ENCODE measurements at places on chromosomes 6 and 20.

DNA sequence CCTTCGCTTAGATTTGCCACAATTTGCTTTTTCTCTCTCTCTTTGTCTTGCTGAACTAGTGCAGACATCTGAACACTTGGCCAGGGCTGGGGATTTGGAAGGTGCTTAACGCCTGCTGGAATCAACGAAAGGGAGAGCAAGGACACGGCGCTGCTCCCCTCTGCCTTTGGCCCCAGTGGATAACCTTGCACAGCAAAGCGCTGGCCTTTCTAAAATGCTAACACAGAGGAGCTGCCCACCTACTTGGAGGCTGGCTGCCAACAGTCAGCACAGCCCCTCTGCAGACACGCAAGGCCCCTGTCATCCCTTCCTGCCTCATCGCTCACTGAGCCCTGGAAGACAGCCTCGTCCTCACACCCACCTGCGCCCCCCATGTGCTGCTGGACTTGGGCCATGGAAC, 37.5 kb downstream of the C20orf203 start:
- DNase-seq, result no peak

- no peak for DNase-seq
These were observed 104.1 kb upstream of the SLC35B3 start for GRCh38 chr6:8539453-8539852.

DNA sequence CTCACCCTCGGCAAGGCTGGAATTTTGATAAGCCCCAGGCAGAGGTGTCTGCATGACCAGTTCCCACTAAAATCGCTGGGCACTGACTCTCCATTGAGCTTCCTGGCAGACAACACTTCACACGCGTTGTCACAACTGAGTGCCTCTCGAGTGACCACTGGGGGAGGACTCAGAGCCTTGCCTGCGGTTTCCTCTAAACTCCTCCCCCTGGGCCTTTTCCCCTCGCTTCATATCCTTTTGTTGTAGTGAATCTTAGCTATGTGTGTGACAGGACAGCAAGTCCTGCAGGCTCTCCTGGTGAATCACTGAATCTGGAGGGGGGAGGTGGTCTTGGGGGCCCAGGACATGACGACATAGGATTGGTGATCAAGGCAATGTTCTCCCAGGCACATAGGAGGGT, 670.8 kb downstream of the PRKN start:
- DNase-seq, result no peak

DNA sequence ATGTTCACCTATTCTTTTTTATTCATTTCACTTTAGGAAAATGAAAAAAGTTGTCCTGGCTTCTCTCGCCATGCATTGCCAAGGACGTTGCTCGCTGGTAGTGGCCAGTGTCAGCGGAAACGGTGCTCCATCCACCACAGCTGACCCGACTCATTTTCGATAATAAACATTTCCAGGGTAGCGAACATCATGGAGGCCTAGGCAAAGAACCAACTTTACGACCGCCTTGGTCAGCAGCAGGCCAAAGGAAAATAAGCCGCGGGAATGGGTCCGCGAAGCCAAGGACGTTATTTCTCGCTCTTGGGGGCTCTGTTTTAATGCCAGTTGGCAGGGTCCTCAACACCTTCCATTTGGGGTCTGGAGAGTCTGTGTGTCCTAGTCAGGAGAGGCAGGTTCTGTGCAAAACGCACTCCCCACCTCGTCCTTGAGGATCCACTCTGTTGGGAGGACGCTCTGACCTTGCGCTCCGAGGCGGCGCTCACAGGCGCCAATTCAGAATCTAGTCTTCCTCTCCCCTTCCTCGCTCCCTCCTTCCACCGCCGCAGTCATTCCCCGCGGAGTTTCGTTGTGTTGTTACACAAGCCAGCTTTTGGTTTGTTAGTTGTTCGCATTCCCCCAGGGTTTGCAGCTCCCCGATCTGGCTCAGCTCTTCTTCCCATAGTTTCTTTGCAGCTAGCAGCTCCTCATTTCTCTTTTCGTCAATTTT, 4.1 kb upstream of the PAX1 start:
- no peak for DNase-seq

GRCh38 chr6:73739096-73739495, 43.1 kb downstream of the CD109 start:
- no peak for DNase-seq

DNA sequence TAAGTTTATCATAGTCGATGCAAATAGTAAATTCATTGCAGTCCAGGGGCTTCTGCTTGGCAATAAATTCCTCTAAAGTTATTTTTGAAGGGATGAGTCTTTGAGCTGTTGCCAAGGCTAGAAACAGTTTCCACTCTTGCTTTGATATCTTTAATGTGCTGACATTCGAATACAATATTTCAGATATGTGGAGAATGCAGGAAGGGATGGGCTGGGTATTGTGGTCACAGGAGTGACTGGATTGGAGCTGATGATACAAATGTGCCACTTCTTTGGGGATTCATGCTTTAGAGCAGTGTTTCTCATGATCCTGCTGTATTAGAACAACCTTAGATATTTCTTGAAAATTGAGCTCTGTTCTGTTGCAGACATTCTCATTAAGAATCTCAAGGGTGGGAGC, 139.0 kb downstream of the PRDM13 start:
- no peak for DNase-seq

- DNase-seq, result no peak
These were observed 5.5 kb downstream of the ADRM1 start for GRCh38 chr20:62308102-62308822.

DNA sequence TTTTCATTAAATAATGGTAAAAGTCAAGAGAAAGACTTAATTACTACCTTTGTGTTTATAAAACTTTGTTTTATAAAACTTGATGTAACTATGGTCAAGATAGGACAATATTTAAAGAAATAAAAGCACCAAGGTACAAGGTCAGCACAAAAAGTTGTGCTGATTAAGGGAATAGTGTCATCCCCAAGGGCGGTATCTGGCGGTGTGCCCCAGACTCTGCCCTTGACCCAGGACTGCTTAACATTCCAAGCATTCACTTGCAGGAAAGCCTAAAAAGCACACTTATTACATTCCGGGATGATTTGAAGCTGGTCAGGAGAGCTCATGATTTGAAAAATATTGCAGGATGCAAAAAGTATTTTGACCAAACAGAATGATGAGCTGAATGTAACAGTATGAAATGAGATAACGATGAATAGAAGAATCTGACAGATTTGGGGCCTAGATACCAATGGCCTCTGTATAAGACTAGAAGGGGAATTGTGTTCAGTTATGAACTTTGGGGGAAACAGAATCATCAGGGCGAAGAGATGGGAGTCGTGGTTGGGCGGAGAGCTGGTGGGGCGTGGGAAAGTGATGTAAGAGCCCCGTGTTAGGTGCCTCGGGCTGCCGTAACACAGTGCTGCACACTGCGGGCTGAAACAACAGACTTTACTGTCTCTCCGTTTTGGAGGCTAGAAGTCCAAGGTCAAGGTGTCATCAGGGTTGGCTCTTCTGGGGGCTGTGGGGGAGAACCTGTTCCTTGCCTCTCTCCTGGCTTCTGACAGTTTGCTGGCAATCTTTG, 77.2 kb downstream of the CDC5L start:
- DNase-seq, result no peak

- DNase-seq, result no peak
These were observed 38.7 kb downstream of the C6orf132 start for GRCh38 chr6:42103753-42104094.

GRCh38 chr6:167073679-167074274, 49.1 kb upstream of the CCR6 start:
- DNase-seq, result no peak

DNA sequence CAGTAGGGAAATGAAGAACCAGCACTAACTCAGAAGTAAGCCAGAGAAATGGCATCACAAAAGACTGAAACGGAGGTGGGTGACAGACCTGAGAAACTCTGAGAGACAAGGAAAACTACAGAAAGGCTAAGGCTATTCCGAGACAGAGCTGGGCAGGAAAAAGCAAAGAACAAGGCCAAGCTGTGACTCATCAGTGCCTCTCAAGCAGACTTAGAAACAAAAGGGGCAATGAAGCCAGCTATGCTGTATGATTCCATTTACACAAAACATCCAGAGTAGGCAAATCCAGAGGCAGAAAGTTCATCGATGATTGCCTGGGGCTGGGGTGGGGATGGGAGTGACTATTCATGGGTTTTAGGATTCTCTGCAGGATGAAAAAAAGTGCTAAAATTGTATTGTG, 50.0 kb downstream of the SLC23A2 start:
- DNase-seq, result no peak

DNA sequence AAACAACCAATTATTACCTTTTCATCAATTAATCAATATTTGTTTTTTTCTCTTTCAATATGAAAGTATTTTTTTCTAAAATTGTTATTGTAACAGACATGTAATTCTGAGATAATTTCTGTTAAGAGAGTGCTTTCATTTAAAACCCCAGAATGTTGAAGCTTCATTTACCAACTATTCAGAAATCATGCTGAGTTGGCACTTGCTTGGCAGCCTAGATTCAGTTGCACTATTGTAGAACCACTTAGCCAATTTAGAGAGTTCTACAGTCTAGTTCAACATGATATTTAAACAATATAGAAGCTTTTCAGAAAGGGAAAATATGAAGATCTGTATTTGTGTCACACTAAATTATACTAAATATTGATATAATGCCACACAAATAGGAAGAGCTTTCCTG, 56.1 kb upstream of the NKAIN2 start:
- no peak for DNase-seq

DNA sequence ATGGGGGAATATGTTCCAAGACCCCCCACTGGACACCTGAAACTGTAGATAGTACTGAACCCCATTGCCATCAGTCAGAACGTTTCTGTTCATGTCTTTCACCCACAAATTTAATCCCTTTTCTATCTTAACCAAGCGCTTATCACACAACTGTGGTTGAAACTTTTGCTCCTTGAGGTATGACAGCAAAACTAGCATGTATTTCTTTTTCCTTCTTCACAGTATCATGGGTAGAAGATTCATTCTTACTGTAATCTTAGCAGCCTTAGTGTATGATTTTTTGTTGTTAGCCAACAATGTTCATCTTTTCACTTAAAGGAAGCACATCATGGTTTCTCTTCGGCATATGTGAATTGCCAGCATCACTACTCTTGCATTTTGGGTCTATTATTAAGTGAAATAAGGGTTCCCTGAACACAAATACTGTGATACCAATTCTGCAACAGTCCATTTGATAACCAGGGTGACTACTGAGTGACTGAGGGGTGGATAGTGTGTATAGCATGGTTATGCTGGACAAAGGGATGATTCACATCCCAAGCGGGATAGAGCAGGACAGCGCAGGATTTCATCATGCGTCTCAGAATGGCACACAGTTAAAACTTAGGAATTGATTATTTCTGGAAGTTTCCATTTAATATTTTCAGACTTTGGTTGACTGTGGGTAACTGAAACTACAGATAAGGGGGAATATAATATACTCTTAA, 41.8 kb downstream of the KCNS1 start:
- no peak for DNase-seq

DNA sequence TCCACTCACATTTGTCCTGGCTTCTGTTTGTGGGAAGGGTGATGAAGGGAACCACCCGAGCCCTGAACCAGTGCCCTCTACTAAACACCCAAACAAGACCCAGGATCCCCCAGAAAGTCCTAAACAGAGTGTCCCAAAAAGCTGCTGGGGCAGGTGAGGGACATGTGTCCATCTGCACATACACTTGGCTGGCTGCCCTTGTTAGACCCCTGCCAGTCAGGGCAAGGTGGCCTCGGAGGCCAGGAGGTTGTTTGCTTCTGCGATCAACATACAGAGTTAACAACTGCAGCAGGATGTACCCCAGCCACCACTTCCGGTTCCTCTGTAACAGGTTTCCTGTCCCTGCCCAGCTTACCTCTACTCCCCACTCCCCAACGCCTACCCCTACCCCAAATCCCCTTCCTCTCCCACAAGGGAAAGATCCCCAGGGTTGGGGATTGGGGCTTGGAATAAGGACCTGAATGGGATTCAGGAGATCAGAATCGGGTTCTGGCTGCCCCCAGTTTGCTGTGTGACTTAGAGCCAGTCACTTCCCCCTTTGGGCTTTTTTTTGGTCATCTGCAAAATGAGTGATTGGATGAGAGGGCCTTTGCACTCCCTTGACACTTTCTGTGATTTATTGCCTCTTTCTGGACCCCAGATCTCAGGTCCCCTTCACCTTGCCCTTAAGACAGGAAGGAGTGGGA, 13.9 kb downstream of the DEF6 start:
- DNase-seq, result no peak

GRCh38 chr20:48694381-48694865, 133.4 kb downstream of the PREX1 start:
- no peak for DNase-seq

DNA sequence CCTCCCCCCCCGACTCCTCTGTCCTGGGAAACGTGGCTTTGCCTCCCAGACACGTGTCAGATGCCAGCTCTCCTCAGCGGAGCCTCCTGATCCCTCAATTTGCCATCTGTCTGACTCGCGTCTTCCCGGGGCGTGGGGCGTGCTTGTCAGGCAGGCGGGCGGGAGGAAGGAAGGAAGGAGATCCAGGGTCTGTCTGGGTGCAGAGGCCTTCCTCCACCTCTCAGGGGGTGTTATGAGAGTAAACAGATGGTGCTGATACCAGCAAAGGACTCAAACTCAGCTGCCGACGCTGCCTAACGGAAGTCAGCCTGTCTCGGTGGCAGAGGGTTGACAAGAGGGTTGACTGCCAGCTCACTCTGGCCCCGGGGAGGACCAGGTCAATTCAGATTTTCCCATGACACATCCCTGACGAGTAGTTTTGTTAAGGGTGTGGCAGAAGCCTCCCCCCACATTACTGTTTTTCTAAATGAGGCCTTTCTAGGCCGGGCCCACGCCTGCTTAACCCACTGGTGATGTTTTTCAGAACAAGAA, 17.0 kb downstream of the UQCC2 start:
- no peak for DNase-seq

DNA sequence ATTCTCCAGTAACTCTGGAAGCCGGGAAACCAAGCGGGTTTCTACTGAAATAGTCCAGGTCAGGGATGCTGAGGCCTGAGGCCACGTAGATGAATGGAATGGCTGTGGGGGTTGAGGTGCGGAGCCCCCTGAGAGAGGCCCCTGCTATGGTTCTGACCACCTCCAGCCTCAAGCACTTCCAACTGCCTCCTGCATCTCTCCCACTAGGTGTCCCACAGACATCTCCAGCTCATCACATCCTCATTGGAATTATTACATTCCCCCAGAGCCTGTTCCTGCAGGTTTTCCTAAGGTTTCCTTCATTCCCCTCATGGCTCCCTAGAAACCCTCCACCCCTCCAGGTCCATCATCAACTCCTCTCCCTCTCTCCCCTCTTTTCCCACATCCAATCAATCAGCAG, 48.7 kb downstream of the UNC5CL start:
- no peak for DNase-seq

- DNase-seq, result no peak
These were observed 101.8 kb downstream of the YTHDF1 start for GRCh38 chr20:63114006-63114692.

DNA sequence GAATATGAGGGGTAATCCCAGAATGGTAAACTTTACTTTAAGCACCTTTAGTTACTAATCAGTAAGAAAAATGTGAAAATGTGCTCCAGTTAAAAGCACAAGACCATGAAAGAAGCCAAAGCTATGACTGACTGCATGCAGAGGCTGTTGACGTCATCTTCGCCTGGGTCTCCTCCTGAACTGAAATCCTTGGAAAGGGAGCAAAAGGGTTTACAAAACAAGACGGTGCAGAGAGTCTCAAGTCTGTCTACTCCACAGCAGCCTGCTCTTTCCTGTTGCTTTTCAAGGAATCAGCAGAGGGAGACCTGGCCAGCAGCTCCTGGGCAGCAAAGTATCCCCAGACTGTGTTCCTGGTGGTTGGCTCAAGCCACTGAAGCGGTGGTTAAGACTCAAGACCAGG, 10.2 kb downstream of the FKBP1A start:
- no peak for DNase-seq

GRCh38 chr20:32019563-32020463, 9.6 kb downstream of the CCM2L start:
- no peak for DNase-seq

GRCh38 chr6:157283330-157283898, 39.9 kb downstream of the TMEM242 start:
- DNase-seq, result no peak

- no peak for DNase-seq
These were observed 304.1 kb downstream of the RFPL4B start for GRCh38 chr6:112651239-112651638.

Measured in esophagus squamous epithelium (tissue), 5 donors.